ENCODE measurements at places on chromosomes 3 and 15.

DNA sequence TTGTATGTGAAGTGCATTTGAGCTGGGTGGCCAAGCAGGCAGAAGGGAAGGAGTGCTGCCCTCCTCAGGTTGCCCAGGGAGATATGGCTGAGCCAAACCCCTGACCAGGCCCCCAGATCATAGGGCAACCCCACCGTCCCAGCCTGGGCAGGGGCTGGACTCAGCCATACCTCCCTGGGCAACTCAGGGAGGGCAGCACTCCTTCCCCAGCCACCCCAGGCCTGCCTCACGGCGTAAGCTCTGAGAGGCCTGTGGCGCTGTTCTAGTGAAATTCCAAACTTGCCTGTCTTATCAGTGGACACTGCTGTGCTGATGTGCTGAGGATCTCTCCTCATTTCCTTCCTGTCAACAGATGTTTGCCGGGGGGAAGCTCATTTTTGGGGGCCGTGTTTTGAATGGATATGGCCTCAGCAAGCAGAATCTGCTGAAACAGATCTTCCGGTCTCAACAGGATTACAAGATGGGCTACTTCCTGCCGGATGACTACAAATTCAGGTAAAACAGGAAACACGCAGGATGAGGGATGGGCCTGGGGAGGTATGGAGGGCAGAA is 57.6 kb upstream of the FGD5 start:
- no peak for DNase-seq

- DNase-seq = peak; percentile 63
These were observed 94.9 kb upstream of the NSMCE3 start for GRCh38 chr15:29364426-29365078.

- peak; percentile 26 for DNase-seq
These were observed 3.9 kb downstream of the THBS1 start for GRCh38 chr15:39584662-39585388.

- peak; percentile 75 for DNase-seq
These were observed 4.3 kb upstream of the TSEN2 start for GRCh38 chr3:12479919-12480427.

- DNase-seq = peak; percentile 72
These were observed 69.7 kb downstream of the KLHL25 start for GRCh38 chr15:85725019-85725418.

DNA sequence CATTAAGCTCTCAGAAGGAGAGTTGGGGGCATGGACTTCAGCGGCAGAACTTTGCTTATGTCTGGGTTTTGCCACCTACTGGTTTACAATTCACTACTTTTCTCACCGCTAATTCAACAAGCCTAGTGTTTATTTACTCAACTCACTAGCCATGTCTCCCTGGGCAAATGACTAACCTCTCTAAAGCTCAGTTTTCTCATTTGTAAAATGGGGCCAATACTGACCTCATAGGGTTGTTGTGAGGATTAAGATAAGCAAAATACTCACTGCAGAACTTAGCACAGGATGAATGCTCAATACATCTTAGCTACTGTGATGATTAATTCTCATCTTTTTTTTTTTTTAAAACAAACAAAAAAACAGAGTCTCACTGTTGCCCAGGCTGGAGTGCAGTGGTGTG is 106.3 kb downstream of the CADPS start:
- no peak for DNase-seq

DNA sequence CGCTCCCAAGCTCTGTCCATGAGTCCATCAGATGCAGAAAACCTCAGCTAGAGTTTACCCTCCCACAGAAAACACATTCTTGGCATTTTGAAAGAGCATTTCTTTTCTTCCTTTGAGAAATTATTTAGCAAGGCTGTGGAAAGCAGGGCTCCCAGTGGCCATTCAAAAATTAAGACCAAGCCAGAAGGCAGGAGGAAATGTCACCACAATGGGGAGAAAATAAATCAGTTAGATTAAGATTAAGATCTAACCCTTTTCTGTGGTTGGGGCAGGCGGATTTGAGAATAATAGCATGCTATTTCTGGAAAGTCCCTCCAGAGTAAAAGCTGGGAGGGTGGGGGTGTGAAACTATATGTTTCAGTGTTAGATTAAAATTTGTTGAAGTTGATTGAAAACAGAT is 20.2 kb downstream of the LRIG1 start:
- DNase-seq = peak; percentile 20

DNA sequence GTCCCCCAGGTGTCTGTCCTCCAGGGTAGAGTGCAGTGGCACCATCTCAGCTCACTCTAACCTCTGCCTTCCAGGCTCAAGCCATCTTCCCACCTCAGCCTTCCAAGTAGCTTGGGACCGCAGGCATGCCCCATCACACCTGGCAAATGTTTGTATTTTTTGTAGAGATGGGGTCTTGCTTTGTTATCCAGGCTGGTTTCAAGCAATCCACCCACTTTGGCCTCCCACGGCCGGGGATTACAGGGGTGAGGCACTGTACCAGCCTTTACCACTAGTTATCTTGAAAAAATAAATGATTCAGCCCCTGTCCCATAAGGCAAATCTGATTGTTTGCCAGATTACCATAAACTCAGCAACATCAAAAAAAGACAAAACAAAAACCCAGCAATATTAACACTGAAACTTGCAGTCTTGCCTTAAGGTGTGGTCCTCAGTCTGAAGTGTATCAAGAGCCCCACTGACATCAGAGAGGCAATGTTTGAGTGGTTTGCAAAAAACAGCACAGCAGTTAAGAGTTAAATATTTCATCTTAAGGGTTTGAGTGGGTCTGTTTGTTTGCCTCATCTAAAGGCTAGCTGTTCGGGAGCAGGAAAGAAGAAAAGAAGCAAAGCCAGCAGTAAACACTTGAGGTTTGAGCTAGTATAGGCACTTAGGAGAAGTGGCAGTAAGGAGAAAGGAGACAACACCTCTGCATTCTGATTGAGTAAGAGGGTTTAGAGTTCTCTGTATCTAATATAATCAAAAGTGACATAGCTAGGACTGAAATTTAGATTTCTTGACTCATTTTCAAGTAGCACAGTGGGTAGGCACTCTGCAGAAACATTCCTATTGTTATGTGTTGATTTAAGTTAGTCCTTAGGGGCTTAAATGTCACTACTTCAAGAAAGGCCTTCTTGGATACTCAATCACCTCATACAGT is 26.3 kb upstream of the EDEM1 start:
- DNase-seq = peak; percentile 18

DNA sequence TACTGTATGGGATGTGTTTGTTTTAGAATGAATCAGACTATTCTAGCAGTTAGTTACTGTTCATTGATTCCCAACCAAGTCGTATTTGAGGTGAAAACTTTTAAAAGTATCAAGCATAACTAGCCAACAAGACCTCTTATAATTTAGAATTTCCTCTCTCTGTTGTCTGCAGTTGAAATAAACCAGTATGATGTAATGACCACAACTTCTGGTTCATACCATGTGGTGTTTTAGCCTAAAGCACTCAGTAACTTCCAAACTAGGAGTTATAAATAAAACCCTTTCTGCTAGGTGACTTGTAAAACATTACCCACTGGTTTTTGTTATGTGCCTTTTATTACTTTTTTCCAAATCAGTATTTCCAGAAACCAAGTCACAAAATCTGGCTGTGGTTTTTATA is 19.8 kb upstream of the P2RY12 start:
- DNase-seq = peak; percentile 39

DNA sequence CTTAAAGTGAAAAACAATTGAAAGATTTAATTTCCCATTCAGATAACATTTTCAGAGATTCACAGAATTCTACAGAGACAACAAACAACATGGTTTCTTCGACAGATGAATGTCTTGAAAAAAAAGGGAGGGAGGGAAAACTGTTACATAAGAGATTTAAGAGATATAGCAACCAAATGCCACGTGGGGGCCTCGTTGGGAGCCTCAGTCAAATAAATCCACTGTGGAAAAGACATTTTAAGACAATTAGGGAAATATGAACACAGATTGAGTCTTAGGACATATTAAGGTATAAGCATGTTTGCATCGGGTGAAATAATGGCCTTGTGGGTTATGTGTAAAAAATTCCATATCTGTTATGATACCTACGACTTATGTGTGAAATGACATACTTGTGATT is 5.0 kb upstream of the PRRT3 start:
- peak; percentile 41 for DNase-seq

GRCh38 chr15:91572110-91572509 is 281.4 kb upstream of the SLCO3A1 start:
- peak; percentile 33 for DNase-seq

GRCh38 chr3:197960694-197961581 is 921 bp downstream of the LMLN start:
- peak; percentile 23 for DNase-seq

GRCh38 chr3:189937302-189938127 is 183.2 kb downstream of the P3H2 start:
- peak; percentile 70 for DNase-seq

DNA sequence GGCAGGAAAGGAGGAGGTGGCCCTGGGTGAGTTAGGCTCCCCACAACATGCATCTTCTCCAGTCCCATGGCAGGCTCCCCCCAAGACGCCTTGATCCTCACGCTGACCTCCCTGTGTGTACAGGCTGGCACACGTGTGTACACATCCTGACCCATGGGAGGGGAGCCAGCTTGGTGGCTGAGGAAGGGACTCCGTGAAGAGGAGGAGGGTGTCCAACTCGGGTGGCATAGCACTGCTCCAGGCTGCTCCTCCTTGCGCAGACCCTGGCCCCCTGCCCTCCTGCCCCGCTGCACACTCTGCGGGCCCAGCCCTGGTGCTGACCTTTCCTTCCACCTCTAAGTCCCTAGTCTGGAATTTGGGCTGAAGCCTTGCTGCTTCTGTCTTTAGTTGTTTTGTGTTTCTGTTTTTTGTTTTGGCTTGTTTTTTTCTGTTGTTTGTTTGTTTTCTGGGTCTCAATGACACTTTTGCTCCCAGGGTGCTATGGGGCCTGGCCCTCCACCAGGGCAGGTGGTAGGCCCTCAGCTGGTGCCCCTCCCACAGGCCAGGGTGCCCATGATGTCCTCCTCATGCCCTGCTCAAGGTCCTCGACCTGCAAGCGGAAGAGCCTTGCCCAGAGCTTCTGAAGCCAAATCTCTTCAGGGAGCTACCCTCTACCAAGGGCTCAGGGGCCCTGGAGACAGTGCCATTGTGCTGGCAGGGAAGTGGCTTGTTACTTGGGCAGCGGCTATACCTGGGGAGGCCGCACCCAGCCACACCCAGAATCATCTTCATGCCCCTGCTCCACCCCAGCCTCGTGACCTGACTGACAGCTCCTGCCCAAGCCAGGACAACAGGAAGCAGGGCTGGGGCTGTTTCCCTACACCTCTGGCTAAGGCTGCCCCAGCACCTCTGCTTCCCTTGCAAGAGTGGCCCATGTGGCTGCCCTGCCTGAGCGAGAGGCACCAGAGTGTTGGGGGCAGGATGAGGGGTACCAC is 5.1 kb downstream of the EPHB3 start:
- no peak for DNase-seq

- no peak for DNase-seq
These were observed 98.8 kb downstream of the FNDC3B start for GRCh38 chr3:172138193-172138537.

- no peak for DNase-seq
These were observed 265.0 kb downstream of the IL20RB start for GRCh38 chr3:137222736-137223225.

- DNase-seq = no peak
These were observed 7.0 kb downstream of the RASL12 start for GRCh38 chr15:65060641-65061397.

- DNase-seq = no peak
These were observed 699.6 kb downstream of the MCTP2 start for GRCh38 chr15:94930960-94931359.

DNA sequence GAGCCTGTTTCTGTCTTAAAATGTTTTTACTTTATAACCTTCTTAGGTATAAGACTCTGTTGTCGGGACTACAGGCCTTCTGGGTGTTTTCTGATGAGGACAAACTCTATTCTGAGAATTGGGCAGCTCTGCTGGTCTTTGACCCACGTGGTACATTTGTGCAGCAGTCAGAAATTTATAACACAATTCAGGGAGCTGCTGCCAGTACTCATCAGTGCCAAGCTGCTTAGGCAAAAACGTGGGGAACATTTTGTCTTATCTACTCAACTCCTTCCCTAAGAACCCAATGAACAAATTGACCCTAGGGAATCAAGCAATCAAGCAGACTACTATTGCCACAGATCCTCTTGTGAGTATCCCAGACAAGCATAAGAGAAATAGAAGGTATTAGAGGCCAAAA is 180.7 kb upstream of the PDZRN3 start:
- peak; percentile 85 for DNase-seq

- DNase-seq = no peak
These were observed 184.9 kb downstream of the NR2F2 start for GRCh38 chr15:96515371-96515770.

DNA sequence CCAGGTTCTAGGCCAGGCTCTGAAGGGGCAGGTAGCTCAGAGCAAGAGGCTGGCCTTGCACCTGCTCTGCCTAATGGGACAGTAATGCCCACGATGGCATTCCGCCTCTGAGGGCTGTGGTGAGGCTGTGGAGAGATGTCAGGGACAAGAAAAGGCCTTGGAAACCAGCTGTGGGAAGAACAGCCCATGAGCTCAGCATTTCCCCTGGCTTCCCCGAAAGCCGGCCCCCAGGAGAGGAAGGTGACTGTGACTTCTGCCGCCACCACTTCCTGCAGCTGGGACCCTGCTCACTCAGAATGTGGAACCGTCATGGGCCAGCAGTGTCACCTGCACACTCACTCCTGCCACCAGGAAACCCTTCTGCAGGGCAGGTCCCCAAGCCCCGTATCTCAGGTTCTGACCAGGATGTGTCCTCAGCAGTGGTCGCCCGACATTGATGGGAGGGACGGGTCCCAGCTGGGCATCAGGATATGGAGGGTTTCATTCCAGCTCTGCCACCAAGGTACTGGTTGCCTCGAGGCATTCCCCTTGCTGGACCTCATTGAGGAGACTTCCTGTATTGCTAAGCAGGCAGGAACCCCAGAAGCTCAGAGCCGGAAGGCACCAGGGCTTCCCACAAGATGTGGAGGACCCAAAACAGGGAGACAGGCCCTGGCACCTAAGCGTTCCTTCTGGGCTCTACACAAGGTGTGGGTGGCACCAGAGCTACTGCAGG is 30.7 kb downstream of the SEMA7A start:
- no peak for DNase-seq

GRCh38 chr3:47404955-47405790 is 24.4 kb downstream of the PTPN23 start:
- DNase-seq = peak; percentile 14

DNA sequence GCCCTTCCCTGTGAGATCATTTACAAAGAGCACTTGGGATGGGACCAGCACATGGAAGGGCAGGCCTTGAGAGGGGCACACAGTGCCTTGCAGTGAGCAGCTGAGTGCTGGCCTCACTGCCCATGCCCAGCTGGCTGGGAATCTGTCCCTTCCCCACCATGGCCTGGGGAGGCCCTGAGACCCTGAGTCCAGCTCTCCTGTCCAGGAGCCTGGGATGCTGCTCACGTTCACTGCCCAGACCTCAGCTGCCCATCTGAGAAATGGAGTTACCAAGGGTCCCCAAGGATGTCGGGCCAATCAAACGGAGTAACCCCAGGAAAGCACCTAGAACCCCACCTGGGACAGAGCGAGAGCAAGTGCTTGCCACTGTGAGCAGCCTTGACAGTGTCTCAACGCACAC is 35.6 kb downstream of the WNT7A start:
- DNase-seq = no peak

DNA sequence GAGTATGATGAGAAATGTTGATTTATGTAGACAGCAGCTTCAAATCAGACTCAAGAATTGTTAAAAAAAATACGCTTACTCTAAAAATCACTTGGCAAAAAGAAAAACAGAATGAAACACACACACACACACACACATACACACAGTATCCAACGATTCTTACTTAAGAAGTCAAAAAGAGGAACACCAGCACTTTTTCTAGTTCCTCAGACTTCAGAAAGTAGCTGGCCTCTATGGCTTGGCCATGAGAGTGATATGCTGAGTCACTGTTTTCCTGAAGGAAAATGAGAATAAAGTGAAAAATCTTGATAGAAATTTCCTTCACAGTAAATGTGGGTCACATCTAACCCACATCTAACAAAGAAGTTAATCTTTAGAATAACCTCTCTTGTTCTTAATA is 22.1 kb downstream of the CNTN3 start:
- DNase-seq = peak; percentile 46
